ENCODE measurements at places on chromosomes 2 and 18.

DNA sequence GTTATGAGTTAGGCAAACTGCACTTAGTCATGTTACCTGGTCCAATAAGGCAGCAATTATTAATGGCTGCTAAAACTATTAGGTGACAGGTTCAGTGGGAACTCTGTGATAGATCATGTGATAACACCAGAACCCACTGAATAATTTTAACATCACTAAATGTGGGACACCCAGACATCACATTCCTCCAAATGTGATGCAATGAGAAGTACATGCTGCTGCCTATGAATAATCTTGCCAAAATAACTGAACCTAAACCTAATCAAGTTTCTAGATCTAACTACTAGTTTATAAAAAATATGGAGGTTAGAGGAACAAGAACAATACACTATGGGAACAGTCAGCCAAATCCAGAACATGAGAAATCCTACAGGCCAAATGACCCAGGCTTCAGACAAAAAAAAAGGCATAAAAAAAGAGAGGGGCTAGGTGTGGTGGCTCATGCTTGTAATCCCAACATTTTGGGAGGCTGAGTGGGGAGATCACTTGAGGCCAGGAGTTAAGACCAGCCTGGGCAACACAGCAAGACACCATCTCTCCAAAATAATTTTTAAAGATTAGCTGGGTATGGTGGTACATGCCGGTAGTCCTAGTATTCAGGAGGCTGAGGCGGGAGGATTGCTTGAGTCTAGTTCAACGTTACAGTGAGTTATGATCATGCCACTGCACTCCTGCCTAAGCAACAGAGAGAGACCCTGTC is 7.0 kb upstream of the ACTR2 start:
- no peak for DNase-seq

DNA sequence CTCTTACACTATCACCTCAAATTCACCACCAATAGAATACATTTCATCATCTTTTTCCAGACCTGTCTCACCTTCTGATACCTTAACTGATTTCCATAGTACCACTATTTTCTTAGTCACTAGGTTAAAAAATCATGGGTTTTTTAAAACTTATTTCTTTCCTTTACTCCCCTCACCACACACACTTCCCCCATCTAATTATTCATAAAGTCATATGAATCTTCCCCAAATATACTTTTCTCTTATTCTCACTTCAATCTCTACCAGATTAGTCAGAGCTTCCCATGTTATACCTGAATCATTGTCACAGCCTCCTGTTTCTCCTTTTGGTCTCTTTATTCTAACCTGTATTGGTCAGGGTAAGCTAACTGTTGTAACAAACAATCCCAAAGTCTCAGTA is 696.3 kb downstream of the BCL11A start:
- no peak for DNase-seq

- no peak for DNase-seq
Observed at GRCh38 chr2:144596073-144596871, 76.4 kb upstream of the ZEB2 start.

GRCh38 chr2:149768320-149768799 is 180.8 kb upstream of the MMADHC start:
- no peak for DNase-seq

DNA sequence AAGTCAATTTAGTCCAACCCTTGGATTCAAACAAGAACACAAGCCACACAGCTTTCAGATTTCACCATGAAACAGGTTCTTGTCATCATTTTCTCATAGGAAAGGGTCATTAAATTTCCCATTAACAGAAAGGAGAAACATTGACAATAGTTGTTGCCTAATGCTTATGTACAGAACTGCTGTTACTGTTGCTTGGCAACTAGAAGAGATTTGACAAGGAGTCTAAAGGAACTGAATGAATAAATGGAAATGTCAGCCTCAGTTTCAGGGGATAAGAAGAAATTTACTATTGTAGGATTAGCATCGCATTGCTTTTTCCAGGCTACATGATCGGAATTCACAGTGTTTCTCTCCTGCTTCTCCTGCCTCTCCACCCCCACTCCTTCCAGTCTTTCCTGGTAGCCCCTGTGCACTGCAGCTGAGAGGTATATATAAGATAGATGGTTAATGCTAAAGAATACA is 90.3 kb downstream of the SPATS2L start:
- DNase-seq: no peak
